ENCODE measurements at places on chromosomes 1 and 21.

DNA sequence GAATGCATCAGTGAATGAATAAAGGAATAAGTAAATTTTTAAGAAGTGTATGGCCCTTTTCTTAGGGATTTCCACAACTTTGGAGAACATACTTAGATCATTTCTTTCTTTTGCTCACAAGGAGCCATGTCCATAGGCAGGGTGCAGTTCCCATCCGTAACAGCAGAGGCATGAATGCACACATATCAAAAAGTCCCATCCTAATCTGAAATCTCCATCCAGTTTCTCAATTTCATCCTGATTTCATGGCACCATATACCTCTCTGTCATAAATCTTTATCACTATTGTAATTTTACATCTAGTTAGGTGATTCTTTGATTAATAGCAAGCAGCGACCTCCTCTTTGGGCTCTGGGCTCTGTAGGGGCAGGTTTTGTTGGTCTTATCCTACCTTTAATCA lies 359.2 kb downstream of the RRAGC start:
- no peak for DNase-seq

DNA sequence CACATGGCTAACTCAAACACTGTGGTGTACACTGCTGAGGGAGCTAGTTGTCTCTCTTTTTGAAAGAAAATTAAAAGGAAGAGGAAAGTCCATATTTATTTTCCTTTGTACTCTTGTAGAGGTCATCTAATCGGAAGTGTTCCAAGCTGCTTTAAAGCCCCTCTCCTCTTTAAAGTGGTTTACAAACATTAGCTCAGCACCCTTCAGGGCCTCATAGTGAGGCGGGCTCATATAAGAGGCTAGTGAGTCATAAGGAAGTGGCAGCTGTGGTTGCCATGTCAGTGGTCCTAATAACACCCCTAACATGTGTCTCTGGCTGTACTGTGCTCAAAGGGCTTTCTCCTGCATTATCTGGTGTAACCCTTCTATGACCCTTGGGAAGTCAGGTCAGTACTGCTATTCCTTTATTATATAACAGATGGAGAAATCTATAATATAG lies 104.4 kb upstream of the SERBP1 start:
- no peak for DNase-seq

DNA sequence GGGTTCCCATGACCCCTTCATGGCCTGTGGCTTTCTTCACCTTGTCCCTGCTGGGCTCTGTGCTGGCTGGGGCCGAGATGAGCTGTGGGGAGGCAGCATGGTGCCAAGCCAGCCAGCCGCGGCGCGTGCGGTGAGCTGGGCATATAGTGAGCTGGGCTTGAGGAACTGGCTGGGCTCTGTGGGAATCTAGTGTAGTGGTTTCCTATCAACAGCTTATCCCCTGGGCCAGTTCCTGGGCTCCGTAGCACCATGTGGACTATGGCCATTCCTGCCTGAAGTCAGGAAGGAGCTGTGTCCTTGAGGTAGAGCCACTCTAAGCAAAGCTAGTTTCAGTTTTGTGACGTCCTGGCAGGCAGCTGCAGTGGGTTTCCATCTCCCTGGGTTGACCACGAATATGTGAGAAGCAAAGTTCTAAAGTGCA lies 1.8 kb downstream of the NCMAP start:
- no peak for DNase-seq

- no peak for DNase-seq
Observed at GRCh38 chr1:223311826-223312225, 52.1 kb downstream of the SUSD4 start.

GRCh38 chr1:92817986-92818764 lies 13.7 kb upstream of the RPL5 start:
- DNase-seq = peak; percentile 38

DNA sequence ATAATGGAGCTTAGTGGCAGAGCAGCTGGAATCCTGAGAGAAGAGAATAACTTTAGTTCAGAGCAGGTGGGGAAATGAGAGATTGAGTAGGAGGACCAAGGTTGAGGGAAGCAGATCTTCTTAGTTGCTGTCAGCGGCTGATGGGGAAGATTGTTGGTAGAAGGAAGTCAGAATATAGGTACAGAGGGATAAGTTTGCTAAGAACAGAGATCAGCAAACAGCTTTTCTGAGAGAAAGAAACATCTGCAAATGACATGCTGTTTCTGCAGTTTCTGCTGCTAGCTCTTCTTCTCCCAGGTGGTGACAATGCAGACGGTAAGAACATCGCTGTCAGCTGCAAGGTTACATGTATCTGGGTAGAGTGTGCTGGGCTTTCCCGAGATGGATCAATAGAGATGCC lies at the start of gene CD1C:
TSS of gene CD1C (plus strand) at position 113 of the 400 bp plus-strand sequence. CDS start at position 255, 142 bp downstream.
- no peak for DNase-seq
